ENCODE measurements at places on chromosomes 7 and 10.

- DNase-seq = no peak
Observed at GRCh38 chr7:47550788-47551470, 31.0 kb downstream of the TNS3 start.

- no peak for DNase-seq
Observed at GRCh38 chr10:62617652-62618051, 186.9 kb upstream of the ADO start.

- no peak for DNase-seq
Observed at GRCh38 chr7:155830961-155831806, 18.9 kb upstream of the SHH start.

DNA sequence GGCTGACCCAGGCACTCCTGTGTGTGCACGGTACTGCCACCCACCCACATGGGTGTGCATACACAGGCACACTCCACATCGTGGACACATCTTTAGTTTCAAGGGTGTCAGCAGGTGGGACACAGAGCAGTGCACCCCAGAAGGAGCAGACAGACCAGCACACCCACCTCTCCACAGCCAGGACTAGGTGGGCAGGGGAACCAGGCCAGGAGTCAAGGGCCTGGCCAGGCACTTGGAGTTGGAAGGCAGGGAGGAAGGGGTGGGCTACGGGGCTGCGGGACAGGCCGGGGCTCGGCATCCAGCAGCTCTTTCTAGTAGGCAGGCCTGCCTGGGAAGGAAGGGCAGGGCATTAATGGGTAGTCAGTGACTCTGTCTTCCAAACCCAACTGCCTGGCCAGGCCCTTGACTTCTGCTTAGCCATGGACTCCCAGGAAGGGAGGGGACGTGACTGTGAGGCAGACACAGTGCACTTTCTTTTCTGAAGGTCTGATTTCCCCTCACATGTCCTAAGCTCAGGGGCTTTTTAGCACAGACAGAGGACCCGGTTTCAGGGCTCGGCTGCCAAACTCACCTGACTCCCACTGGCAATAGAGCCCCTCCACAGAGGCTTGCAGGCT lies 14.6 kb downstream of the RASGEF1A start:
- no peak for DNase-seq

DNA sequence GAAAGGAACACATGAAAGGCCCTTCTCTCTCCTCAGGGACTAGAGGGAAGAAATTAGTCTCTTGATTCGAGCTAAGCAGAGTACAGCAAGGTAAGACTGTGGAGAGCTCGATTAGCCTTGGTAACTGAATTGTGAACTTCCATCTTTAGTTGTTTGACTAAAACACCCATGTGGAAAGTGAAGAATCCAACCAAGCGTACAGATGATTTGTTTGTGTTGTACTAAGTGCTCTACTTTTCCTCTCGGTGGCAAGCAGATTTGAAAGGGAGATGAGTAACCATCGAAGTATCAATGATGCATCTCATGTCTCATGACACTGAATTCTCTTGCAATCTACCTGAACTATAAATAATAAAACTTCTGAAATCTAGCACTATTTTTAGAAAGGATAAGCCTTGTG lies 80.7 kb downstream of the FZD1 start:
- no peak for DNase-seq

GRCh38 chr10:103147645-103148044 lies 45.4 kb downstream of the NT5C2 start:
- no peak for DNase-seq

DNA sequence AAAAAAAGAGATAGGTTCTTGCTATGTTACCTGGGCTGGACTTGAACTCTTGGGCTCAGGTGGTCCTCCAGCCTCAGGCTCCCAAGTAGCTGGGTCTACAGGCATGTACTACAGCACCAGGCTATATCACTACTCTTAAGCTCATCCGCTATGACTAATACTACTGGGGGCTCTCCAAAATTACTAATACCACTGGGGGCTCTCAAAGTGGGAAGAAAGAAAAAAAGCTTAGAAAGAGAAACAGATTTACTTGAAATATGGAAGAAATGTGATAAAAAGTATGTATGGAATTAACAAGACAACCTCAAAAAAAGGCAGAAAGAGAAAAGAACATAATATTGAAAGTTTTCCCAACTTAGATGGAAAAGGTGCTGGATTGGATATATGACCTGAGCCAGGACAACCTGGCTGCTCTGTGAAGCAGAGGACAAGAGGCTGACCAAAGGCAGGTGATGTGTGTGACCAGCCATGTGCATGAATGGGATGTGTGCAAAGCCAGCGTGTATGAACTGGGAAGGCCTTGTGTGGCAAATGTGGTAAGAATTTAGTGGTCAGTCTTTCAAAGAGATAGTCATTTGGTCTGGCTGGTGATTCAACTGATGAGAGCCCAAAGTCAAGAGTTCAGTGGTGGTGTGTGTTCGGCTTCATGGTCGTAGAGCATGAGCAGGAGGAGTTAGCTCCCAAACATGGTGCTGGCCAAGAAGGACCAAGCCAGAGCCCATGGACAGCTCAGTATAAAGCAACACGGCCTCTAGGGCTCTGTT lies 232.4 kb upstream of the KLF14 start:
- no peak for DNase-seq

DNA sequence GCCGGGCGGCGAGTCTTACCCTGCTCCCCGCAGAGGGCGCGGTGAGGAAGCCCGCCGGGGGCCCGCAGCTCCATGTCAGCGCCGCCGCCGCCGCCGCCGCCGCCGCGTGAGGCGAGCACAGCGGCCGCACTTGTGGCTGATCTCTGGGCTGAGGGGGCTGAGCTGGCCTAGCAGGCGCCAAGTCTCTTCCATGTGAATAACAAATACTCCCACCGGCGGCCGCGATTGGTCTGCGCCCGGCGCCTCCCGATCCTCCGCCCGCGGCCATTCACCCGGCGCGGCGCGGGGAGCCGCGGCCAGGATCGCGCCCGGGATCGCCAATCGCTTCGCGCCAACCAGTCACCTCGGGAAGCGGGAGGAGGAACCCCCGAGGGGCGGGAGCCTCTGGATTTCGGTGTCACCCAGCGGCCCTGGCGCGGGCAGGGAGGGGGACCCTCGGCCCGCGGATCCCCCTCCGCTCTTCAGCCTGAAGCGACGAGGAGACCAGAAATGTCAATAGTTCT lies at the start of gene GRM8:
Gene GRM8 (minus strand): TSS at position 164 of the 503 bp plus-strand sequence.
- peak; percentile 46 for DNase-seq

DNA sequence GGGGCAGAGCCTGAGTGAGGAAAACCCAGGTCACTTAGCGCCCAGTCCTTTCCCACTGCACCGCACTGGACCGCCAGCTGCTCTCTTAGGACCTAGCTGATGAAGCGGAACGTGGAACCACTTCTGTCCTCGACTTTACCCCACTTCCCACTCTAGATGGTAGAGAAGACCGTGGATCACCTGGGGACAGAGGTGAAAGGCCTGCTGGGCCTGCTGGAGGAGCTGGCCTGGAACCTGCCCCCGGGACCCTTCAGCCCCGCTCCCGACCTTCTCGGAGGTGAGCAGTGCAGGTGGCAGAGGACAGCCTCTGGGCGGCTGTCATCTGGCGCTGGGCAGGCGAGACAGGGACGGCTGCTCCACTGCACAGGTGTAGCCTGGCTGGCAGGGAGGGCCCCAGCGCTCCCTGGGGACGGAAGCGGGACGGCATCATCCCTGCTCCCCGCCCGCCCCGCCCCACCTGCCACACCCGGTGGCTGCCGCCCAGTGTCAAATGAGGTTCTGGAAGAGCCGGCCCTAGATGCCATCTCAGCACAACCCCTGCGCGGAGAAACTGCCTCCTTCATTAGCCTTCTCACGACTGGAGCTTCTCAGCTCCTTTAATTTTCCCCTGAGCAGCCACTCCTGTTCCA lies 11.7 kb downstream of the PLAC9 start:
- peak; percentile 47 for DNase-seq

GRCh38 chr10:4790045-4790444 lies 36.0 kb upstream of the AKR1E2 start:
- no peak for DNase-seq

DNA sequence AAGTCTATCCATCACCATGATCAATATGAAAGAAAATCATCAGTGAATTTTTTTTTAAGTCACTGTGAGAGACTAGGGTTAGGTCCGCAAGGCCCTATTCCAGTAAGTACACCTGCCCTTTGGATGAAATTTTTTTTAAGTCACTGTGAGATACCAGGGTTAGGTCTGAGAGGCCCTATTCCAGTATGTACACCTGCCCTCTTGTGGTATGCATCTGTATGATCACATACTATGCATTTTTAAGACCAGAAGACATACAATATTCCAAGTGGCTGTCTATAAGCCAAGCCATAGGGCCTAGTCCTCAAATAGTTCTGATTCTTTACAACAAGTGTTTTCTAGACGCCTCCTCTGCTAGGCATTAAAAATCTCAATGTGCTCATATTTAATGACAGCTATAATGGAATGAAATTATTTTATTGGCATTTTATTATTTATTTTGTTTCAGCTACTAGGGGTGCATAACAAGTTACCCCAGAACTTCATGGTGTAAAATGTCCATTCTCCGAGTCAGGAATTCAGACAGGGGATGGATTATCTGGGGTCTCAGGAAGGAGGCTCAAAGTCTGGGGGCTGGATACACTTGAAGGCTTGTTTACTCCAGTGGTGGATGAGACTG lies 53.1 kb downstream of the TEX36 start:
- peak; percentile 45 for DNase-seq

DNA sequence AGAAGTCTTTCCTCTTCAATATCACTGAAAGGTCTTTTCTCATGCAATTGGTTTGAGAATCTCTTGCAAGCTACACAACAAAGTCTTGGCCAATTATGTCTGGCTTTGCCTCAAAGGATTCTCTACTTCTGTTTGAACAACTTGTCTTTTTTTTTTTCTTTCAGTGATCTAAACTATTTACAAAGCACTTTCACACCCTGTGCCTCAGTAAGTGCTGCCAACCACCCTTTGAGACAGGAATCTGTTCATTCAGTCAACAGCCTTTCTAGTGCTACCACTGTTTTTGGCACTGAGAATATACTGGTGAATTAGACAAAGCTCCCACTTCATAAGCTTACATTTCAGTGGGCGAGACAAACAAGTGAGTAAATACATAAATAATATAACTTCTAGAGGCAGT lies 26.9 kb upstream of the SDK1 start:
- DNase-seq = no peak

DNA sequence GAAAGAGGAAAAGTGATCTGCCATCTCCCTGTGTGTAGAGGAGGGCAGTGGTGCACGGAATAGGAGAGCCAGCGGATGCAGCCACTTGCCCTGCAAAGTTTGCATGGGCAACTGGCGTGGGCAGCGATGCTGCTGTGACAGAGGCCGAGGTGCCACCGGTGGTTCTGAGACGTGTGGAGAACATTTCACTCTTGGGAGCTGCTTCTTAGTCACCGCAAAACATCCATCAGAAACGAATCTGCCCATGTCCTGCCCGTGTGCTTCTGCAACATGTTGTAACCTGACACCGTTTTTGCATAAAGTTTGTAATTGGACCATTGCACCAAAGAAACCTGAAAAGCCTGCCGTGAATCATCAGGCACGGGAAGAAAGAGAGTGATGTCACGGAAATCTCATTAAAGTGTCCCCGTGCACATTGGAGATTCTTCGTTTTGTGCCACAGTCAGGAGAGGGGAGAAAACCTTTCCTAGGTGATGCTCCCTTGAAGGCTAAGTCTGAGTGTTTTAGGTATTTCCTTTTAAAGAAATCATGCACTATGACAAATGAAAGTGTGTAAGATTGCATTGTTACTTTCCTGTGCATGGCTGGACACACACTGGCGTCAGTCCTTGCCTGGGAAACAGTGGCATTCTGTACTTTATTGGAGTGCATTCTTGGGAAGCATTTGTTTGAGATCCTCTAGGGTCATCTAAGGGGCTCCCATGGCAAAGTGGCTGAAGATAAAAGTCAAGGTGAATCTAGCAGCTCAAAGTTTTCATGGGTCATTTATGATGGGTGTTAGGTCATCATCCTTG lies 302.6 kb downstream of the KLF6 start:
- DNase-seq = peak; percentile 81

- DNase-seq = no peak
Observed at GRCh38 chr7:99041526-99041925, 102.4 kb downstream of the SMURF1 start.

DNA sequence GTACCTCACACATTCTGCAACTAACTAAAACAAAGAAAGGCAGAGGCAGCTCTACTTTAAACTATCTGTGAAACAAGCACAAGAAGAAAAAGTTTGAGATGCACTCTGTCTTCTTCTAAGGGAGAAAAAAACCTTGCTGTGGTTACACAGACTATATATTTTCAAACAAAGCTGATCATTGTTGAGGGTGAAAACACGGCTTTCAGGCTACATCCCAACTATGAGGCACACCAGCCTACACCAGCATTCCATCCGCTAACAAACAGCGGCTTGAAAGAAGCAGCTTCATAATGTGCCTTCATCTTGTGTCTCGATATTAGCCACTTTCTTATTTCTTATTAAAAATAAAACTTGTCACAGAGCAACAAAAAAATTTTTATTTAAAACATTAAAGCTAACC lies 79.1 kb downstream of the USP6NL start:
- DNase-seq = no peak

GRCh38 chr7:27237735-27238334 lies 4.8 kb upstream of the EVX1 start:
- DNase-seq = no peak

- no peak for DNase-seq
Observed at GRCh38 chr7:28132959-28133870, 47.4 kb downstream of the JAZF1 start.

GRCh38 chr10:66625709-66626590 lies 299.9 kb upstream of the LRRTM3 start:
- no peak for DNase-seq

DNA sequence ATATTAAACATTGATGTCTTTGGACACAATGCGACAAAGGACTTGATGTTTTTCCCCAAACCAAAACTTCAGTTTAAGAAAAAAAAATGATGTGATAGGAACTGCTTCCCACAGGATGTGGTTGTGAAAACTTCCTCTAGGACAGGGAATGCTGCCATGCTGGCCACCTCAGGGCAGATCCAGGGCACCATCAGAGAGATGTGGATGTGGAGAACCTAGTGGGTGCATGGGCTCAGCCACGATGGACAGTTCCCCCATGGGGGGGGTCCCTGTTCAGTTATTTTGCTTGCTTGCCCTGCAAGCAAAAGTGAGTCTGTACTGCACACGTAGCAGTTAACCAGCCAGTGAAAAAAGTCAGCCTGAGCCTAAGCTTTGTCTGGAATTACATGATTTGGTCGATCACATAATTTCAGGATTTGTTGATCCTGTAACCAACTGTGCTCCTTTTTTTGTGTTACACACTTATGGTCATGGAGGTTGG lies 36.3 kb downstream of the LAMB4 start:
- no peak for DNase-seq

GRCh38 chr7:50185208-50185607 lies 92.2 kb upstream of the ZPBP start:
- no peak for DNase-seq

DNA sequence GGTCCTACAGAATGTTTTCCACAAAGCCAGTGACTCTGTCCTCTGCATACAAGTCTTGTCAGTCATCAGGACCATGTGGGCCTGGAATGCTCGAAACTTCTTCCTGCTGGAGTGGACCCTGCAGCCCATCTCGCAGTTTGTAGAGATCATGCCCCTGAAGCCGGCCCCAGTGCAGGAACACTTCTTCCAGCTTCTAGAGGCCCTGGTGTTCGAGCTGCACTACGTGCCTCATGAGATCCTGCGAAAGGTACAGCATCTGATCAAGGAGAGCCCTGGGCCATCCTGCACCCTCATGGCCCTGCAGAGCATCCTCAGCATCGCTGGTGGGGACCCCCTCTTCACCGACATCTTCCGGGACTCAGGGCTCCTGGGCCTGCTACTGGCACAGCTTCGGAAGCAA lies 46.5 kb downstream of the WDFY4 start:
- no peak for DNase-seq

- no peak for DNase-seq
Observed at GRCh38 chr10:14491811-14492210, 161.1 kb upstream of the FRMD4A start.

- no peak for DNase-seq
Observed at GRCh38 chr10:8174762-8175161, 120.3 kb downstream of the GATA3 start.

- DNase-seq = no peak
Observed at GRCh38 chr10:78336402-78336791, 302.7 kb downstream of the RPS24 start.
